ENCODE measurements at places on chromosomes 11 and 22.

GRCh38 chr22:43441751-43442150 is 29.9 kb downstream of the MPPED1 start:
- DNase-seq: no peak

GRCh38 chr11:47333526-47333845 is 19.0 kb downstream of the MYBPC3 start:
- DNase-seq: no peak

DNA sequence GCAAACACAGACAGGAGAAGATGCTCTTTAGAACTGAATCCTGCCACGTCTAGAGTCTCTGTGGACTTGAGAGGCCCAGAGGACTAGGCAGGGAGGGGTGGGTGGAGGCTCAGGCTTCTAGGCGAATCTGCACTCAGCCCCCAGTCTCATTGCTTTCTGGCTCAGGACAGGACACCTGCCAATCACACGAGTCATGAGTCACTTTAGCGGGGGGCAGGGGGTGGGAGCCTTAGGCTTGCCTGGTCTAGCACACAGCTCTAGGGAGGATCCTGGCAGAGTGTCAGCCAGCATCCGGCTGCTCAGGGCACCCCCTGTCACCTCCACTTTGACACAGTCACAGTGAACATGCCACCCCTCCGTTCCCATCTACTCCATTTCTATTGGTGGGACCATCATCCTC is 167.7 kb downstream of the CEP164 start:
- no peak for DNase-seq

DNA sequence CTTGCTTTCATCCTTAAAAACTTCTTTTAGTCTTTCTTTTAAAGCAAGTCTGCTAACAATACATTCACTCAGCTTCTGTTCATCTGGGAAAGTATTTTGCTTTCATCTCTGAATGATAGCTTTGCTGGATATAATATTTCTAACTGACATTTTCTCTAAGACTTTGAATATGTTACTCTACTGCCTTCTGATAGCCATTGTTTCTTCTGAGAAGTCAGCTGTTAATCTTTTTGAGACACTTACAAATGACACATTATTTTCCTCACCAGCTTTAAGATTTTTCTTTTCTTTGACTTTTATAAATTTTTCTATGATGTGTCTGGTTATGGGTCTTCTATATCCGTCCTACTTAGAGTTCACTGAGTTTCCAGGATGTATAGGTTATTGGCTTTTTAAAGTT is 643.1 kb downstream of the KCNA4 start:
- DNase-seq: no peak

- DNase-seq: no peak
Observed at GRCh38 chr11:77182542-77183430, 54.7 kb downstream of the MYO7A start.

DNA sequence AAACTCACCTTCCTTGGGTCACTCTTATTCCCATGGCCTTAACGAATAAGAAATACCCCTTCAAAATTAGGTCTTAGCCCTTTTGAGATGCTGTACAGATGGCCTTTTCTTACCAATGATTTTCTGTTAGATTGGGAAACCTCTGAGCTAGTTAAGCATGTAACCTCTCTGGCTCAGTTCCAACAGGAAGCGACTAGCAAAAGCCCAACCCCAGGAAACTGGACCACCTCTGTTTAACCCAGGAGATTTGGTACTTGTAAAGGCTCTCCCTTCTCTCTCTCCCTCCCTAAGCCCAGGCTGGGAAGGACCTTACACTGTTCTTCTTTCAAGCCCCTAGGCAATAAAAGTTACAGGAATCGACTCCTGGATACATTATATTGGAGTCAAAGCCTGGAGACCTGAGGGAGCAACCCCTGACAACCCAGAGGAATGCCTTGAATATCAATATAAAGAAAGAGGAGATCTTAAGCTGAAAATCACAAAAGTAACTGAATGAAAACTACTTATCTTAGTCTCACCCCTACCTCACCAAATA is 11.7 kb downstream of the APIP start:
- DNase-seq: no peak

DNA sequence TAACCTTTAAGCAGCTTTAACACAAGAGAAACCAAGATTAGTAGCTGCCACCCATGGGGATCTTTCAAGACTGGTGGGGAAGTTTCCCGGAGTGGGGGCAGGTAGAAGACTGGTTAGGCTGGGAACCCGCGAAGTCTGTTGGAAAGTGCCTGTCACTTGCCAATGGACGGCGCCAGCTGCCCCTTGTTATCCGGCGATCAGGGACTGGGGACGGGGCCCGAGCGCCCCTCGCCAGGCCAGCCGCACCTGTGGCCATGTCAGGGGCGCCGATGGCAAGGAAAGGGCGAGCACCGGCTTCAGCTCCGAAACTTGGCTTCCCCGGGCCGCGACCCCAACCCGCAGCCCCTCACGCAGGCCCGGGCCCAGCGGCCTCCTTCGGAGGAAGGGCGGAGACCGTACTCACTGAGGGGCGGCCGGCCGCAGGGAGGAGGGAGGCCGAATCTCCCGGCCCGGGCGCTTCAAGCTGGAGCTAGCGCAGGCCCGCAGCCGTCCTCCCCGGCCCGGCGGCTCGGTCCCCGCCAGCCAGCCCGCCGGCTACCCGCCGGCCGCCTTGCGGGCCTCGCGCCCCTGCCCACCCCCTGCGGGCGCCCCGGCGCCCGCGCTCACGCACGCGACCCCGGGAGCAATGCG is 539 bp downstream of the EIF4ENIF1 start:
- DNase-seq: peak; percentile 12

GRCh38 chr11:36509201-36509639 is 852 bp downstream of the TRAF6 start:
- no peak for DNase-seq

DNA sequence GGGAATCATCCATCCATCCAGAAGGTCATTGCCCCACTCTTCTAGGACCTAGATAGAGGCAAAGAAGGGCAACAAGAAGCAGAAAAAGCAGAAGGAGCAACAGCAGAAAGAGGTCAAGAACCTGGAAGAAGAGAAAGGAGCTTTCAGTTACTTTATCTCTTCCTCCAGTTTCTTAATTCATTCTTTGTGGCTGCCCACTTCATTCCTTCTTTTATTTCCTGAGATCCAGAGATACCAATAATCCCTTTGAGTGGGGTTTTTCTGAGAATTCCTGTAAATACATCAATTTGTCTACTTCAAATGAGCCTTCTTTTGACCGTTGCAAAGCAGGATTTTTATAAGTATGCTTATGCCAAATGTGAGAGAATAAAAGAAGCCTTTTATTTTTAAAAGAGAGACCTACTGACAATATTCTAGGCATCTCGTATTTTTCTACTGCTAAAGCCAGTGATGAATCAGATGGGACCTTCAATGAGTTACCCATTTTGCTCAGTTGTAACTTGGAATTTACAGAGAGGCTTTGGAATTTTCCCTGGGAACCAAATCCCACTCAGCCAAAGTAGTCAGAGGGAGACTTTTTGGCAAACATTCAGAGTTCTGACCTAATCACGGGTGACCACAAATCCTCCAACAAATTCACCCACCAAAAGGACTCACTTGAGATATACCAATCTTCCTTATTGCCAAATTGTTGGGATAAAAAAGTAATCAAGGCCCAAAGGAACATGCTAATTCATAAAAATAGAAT is 54.9 kb downstream of the ZC3H12C start:
- DNase-seq: no peak

- no peak for DNase-seq
Observed at GRCh38 chr11:61917334-61918109, at the start of gene RAB3IL1. Gene RAB3IL1 (minus strand): TSS chr11:61917566. CDS start chr11:61917367, 199 bp downstream.
